ENCODE measurements at places on chromosomes 3 and 15.
A peak's percentile ranks its signal among the peaks of the same experiment; 100 is the strongest.

- DNase-seq: no peak
Observed at GRCh38 chr15:55998478-55998877, 5.1 kb upstream of the NEDD4 start.

- DNase-seq: no peak
Observed at GRCh38 chr3:12479919-12480427, 4.3 kb upstream of the TSEN2 start.

- DNase-seq: no peak
Observed at GRCh38 chr3:12994357-12994606, 78.9 kb downstream of the IQSEC1 start.

DNA sequence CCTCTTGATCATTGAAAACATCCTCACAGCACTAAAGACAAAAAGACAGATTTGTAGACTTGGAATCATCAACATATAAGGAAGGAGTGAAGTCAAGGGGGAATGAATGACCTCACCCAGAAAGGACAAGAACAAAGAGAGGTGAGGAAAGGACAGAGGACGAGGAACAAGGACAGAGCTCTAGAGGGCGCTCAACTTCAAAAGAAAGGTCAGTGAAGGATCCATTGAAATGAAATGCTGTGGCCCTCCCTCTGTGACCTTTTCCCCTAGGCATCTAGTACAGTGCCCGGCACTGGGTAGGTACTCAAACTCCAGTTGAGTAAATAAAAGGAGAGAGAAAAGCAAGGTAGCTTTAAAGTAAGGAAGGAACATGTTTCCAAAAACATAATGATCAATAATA is 2.6 kb downstream of the ATP8B4 start:
- DNase-seq: peak; percentile 75

- DNase-seq: no peak
Observed at GRCh38 chr15:64583983-64584382, 123.6 kb downstream of the ZNF609 start.

DNA sequence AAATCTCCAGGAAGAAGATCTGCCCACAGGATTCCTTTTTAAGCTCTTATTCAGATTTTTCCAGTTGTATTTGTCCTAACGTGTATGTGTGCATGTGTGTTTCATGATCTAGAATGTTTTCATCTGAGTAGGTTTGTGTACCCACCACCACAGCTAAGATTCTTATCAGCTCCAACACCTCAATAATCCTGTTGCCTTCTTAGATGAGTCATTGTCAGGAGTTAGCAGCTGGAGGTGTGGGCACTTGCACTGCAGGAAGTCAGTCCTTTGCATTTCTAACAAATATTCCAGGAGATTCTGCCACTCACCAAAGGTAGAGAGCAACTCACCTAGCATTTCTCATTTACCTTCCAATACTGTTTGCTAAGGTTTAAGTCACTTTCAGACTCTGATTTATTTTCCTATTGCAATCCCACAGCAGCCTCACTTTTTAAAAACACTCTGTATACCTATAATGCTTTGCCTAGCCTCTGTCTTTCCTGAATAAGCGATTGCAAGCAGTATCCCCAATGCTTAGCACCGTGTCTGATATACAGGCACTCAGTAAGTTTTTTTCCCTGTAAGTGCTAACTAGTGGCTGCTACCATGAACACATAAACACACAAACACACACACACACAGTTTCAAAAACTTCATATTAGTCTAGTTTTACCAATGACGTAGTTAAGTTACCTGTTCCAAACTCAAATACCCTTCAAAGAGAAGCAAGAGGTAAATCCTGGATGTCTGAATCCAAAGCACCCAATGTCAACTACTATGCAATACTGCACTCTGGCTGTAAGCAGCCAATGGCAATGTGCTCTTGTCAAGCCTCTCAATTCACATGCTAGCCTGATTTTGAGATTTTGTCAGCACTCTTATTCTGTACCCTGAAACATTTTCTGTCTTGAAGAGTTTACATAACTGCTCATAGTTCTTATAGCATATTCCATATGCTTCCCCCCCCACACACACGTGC is 713.5 kb upstream of the LMCD1 start:
- no peak for DNase-seq

DNA sequence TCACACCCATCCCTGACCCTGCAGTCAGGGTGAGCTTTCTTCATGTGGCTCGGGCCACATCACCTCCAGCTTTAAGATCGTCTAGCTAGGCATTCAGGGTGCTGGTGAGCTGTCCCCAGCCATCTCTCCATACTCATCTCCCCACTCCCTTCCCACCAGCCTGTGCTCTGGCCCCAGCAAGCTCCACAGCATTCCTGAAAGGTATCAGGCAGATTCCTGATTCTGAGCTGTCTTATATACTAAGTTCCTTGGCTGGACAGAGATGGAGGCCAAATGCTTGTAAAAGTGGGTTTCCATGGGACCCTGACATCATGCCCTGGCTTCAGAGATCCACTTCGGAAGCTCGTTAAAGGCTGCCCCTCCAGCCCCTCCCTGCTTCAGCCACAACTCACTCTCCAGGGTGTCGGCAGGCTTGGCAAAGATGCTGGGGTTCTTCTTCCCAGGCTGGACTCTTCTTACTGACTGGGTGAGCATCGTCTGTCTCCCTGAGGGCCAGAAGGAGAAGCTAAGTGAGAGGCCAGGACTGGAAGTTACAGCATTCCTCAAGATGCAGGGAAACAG is 3.9 kb downstream of the CILP start:
- no peak for DNase-seq

- DNase-seq: no peak
Observed at GRCh38 chr15:49877117-49877872, 241.7 kb downstream of the ATP8B4 start.

DNA sequence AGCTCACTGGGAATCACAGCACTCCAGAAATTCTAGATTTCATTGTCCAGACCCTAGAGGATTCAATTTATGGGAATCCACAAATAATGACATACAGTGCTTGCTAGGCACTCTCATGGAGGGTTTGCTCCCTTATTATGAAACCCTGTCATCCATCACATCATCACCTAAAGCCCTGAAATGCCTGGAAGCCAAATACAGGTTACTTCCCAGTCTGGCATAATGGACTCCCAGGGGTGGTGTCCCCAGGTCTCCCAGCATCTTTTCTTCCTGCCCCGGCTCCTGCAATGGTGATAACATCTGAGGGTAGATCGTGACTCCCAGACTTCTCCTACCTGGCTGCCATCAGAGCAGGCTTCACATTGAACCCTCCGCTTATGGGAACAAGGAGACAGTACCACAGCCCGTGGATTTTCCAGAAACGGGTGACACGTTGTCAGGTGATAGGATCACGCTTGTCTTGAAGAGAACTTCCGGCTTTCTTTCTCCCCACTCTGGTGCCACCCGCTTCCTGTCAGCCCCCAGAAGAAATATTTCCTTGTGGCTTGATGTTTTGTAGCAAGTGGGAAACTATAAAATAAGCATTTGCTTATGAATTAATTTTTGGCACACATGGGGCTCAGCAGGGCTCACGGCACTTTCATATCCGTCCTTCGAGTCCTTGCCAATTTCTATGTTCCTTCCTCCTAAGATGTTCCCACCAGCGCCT is 238.7 kb upstream of the BHLHE40 start:
- peak; percentile 76 for DNase-seq

- DNase-seq: no peak
Observed at GRCh38 chr3:108823227-108823626, 641 bp downstream of the TRAT1 start.

DNA sequence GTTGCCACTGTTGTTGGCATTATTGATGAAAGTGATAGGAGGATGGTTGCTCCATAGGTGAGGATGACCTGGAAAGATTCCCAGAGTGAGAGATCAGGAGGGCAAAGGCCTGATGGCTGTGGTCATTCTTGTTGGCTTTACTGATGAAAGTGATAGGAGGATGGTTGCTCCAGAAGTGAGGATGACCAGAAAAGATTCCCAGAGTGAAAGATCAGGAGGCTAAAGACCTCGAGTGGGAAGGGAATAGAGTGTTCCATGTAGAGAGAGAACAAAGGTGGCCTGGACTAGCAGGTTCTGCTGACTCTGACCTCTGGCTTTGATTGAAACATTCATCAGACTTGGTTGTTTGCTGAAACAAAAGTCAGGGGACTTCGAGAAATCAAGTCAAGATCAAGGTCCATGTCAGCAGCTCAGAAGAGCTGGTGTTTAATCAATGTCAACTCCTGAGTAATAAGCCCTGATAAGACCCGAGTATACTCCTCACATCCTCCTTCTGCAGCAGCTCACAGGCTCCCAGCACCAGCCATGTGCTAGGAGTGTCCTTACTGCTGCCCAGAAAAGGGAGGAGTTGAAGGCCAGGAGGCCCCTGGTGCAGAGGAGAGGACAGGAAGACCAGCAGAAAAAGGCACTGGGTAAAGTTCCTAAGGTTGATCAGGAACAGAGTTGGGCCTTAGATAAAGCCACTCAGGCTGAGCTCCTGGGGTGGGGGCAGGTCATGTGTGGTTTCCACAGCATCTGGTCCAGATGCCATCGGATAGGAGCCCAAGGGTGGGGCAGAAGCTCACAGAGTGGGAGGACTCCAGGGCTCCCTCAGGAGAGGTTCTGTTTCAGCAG is 19.9 kb downstream of the CYP8B1 start:
- no peak for DNase-seq

GRCh38 chr3:146425341-146425740 is 44.0 kb downstream of the PLSCR2 start:
- DNase-seq: no peak

- no peak for DNase-seq
Observed at GRCh38 chr15:58474741-58475323, 43.0 kb downstream of the LIPC start.

DNA sequence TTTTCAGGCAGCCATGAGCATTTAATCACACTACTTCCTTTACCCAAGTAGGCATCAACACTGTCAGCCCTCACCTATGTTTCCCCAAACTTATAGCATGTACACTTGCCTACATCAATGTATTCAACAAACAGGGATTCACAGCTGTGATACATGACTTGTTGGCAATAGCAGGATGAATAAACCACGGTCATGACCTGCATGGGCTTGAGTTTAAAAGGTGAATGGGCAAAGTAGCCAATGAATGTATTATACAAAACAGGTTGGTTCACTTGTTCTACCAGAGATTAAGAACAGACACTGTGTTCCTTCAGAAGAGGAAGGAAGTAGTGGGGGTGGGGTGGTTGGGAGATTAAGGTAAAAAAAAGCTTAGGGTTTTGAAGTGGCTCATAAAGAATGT is 861.9 kb upstream of the SEMA6D start:
- no peak for DNase-seq

- no peak for DNase-seq
Observed at GRCh38 chr3:112539825-112540650, 21.7 kb downstream of the ATG3 start.

GRCh38 chr15:68307131-68307928 is 29.8 kb downstream of the FEM1B start:
- no peak for DNase-seq

- DNase-seq: no peak
Observed at GRCh38 chr3:129616291-129616690, 9.8 kb upstream of the PLXND1 start.

DNA sequence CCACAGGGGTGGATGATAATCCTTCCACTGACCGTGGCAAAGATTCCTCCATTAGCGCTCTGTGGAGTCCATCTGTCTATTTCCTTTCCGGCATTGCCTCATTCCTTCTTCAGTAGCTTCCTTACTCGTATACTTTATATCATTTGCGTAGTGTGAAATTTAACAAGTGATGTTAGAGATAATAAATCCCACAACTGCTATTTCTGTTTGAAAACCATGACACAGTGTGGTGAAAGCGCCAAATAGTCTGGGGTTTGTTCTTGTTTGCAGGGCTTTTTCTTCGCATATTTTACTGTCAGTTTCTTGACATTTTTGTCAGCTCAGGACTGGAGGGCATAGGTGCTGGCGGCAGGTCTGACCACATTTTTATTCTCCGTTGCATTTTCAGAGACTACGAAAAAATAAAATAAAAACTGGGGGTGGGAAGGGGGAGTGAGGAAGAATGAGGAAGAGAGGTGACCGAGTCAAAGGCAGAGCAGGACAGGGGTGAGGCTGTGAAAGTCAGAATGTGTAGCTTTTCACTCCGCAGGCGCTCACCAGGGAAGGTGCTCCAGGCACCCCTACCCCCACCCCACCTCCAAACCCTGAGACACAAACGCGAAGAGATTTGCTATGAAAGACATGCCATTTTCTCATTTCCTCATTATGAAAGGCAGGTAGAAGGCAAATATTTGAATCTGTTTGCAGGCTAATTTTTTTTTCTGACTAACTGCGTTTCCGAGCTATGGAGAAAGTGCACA is 965.0 kb downstream of the MCTP2 start:
- DNase-seq: no peak

- no peak for DNase-seq
Observed at GRCh38 chr3:121942116-121942786, 48.0 kb downstream of the SLC15A2 start.

- DNase-seq: no peak
Observed at GRCh38 chr3:170323331-170323730, 34.2 kb upstream of the SKIL start.

GRCh38 chr3:44264146-44264545 is 22.5 kb downstream of the TOPAZ1 start:
- no peak for DNase-seq

DNA sequence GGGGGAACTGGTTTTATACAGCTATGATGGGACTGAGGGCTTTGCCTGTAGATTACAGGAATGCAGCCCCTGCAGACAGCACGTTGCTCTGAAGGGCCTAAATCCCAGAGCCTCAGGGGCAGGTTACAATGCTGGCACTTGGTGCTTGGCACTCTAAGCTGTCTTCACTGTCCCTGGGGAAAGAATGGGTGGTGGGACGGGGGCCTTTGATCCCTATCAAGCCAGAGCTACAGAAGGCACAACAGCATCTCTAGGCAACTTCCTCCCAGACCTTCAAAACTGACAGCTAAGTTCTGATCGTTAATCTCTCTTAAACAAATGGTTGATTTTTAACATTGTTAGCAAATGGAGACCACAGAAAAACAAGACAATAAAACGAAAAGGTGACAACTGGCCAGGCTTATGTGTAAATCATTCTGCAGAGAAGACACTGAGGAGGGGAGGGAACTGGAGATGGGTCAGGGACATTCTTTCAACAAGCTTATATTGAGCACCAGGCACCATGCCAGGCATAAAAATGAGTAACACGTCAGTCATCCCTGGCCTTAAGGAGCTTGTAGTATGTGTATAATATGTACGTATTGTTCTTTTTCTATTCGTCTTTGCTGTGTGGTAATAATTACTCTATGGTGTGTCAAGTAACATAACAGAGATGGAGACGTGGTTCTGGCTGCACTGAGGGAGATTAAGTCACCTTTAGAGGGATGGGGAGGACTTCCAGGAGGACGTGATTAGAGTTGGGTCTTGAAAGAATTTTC is 49.1 kb downstream of the CA12 start:
- no peak for DNase-seq

- DNase-seq: no peak
Observed at GRCh38 chr15:29554531-29554930, 267.7 kb downstream of the TJP1 start.

DNA sequence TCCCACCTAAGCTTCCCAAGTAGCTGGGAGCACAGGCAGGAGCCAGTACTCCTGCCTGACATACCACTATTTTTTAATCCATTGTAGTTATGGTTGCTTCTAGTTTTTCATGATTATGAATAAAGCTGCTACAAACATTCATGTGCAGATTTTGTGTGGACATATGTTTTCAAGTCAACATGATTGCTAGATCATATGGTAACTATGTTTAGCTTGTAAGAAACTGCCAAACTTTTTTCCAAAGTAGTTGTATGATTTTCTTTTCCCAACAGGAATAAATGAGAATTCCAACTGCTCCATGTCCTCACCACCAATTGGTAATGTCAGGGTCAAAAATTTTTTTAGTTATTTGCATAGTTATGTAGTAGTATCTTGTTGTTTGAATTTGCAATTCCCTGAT is 136.8 kb upstream of the THRB start:
- DNase-seq: no peak

GRCh38 chr15:40097968-40098476 is 10.7 kb downstream of the BMF start:
- no peak for DNase-seq

GRCh38 chr3:4506559-4507023 is 13.4 kb downstream of the ITPR1 start:
- DNase-seq: no peak
